ENCODE measurements at places on chromosomes 1 and 21.

- DNase-seq: no peak
These were observed 22.1 kb downstream of the ECHDC2 start for GRCh38 chr1:52899445-52899894.

- DNase-seq: no peak
These were observed 39.2 kb upstream of the CR1L start for GRCh38 chr1:207605444-207606361.

- no peak for DNase-seq
These were observed 6.6 kb upstream of the MED18 start for GRCh38 chr1:28322194-28322593.

DNA sequence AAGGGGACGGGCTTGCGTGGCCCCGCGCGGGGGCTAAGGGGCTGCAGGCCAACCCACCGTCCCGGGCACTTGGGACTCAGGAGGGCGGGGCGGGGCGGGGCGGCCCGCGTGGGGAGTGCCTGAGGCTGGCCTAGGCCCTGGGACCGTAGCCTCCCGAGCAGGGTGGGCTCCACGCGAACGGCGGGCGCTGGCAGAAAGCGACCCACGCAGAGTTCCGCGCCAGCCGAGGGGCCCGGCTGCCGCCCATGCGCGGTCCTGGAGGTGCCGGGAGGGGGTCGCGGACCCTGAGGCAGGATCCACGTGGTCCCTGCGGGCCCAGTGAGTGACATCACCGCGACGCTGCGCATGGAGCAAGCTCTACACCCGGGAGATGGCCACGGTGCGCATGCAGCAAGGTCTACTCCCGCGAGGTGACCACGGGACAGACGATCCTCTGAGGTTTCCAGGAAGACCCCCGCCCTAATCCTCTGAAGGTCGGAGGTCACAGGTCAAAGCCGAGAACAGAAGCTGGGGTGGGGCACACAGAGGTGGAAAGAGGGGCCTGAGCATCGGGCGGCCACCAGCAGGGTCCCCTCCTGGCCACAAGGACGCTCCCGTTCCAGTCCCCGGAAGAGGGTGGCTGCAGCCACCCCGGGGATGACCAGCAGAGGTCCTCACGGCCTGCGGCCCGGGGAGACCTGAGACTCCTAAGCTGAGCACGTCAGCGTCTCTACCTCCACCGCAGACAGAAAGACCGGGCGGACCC is 13.5 kb upstream of the SLC19A1 start:
- DNase-seq: peak; percentile 48

DNA sequence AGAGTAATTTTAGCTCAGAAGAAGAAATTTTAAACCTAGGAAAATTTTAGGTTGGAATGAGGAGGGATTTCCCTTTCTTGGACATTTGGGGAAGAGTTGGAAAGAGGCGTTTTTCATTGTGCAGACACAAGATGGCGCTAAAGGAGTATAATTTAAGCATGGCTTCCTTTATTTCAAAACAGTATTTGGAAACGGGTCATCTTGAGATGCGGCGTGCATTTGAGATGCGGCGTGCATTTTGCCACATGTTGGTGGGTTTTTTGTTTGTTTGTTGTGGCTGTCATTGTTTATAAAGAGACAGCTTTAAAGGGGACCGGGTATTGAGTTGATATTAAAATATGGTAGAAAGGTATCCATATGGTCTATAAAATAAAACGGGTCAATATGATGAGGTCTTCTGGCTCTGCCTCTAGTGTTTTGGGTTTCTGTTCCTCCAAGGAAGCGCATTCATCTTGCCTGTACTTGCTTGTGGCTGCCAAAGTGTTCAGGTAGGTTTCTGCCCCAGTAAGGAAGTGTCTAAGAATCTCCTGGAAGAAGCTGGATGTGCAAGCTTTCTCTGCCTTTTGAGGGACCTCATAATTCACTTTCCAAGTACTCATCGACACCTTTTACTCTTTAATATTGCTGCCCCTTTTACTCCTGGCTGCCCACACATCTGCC is 210.3 kb downstream of the SLC35F3 start:
- peak; percentile 33 for DNase-seq

GRCh38 chr1:229170778-229171505 is 100.0 kb upstream of the RAB4A start:
- DNase-seq: no peak

DNA sequence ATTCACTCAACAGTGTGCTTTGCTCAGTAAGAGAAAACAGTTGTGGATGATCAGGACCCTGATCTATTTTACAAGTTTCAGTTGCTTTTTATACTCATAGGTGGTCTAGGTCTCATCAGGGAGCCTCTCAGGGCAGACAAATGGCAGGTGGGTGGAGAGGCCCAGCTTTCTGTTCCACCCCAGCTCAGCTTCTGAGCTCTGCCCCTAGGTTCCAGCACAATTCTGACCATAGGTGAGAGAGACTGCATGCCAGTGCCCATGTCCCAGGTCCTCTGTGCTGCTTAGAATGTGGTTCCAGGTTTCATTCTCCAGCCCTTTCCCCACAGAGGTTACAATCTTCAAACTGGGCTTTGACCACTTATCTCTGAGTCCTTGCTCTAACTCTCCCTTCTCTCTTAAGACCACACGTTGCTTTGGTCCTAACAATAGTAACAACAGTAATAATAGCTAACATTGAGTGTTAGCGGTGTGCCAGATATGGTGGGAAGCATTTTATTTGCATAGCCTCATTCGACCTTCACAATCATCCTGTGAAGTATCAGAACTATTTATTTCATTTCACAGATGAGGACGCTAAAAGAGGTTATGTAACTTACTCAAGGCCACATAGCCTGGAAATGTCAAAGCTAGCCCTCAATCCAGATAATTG is 19.6 kb upstream of the DUSP10 start:
- no peak for DNase-seq

DNA sequence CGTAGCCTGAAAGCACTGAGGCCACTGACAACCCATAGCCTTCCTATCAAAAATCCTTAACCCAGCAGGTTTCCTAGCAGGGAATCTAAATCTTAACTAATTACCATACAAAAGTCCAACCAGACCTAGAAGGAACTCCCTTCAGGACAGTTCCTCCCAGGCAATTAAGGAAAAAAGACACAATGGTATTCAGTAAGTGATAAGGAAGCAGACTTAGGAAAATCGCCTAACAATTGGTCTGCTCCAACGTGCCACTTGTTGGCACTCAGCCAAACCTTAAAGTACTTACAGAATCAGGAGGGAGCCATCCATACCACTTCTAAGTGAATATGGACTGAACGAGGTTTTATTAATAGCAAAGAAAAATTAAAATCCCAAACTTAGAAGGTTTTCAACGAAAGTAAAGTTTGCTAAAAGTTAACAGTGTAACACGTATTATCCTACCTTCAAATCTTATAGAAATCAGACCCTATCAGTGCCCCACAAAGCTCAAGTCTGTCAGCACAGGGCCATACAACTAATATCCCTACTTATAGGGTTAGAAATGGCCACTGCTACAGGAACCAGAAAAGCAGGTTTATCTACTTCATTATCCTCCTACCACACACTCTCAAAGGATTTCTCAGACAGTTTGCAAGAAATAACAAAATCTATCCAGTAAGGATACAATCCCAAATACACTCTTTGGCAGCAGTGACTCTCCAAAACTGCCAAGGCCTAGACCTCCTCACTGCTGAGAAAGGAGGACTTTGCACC is 29.0 kb downstream of the SPATA6 start:
- no peak for DNase-seq

DNA sequence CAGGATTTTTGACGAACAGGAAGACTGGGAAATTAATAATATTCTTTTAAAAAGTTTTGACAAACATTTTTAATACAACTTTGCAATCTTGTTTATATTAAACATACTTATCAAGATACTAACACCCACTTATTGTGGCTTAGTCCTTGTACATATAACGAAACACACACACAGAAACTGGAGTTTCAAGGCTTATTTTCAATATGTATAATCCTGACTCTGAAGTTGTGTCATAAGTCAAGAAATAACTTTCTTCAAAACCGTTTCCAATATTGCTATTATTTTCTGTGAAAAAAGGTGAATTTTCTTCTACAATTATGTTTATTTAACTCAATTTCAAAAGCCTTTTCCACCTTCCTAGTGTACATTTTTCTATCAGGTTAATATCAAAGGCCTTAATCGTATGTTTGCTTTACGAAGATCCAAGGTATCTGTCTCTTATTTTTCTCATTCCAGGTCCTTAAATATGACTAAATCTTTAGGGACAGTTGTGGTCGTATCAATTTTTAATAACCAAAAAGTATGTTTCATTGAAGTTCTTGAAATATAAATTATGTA is 1.8 kb downstream of the CDKN2C start:
- no peak for DNase-seq

DNA sequence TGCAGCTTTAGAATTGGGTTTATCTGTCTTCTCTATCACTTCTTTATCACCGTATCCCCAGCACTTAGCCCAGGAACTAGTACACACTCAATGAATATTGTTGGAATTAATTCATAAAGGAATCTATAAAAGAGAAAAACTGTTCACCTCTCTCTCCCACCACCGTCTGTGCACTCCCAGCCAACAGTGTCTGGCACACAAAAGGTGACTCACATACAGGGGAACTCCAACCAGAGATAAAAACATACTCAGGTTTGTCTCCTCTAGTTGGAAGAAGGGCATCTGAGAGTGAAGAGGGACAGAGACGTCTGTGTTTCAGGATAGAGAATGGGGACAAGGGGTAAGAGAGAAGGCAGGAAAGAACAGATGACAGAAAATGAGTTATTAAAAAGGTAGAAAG is 10.0 kb downstream of the ITLN1 start:
- DNase-seq: no peak

DNA sequence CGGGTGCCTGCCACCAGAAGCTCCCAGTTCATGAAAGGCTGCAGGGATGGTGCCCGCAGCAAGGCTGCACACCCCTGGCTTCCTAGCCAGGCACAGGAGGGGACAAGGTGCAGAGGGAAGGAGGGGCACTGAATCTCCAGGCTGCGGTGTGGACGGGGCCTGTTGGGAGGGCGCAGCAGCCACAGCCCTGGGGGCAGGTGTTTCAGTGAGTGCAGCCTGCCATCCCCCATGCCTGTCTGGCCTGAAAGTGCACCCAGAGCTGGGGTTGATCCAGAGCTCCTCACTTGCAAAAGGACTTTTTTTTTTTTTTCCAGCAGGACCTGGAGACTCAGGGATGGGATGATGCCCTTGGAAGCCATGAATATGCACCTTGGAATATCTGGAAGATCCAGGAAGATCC is 153.7 kb upstream of the C1orf174 start:
- no peak for DNase-seq

Data from HFF-Myc (cell line).